ENCODE measurements at places on chromosomes 13 and 19. TPM values are rescaled to one million over a fixed set of nuclear protein-coding genes. Genes with fewer than 3 reads are reported as not detected.

MAP3K10 gene
- total RNA-seq = 25.8 TPM

DNA sequence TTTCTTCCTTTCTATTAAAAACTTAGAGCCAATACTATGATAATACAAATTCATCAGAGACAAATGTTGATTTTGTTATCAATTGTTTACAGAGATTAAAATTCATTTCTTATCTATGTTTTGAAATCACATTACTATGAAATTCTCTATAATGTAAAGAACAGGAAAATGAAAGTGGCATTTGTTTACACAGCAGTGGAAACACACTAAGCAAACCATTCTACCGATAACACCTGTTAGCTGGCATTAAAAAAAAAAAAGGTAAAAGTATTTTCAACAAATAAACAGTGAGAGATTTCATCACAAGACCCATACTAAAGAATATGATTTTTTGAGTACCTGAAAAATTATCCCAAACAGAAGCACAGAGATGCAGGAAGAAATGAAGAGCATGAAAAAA is 4.8 kb upstream of the CCDC70 start:
- DNase-seq = no peak

- no peak for DNase-seq
Observed at GRCh38 chr13:26370553-26370952, 116.6 kb downstream of the CDK8 start.

DNA sequence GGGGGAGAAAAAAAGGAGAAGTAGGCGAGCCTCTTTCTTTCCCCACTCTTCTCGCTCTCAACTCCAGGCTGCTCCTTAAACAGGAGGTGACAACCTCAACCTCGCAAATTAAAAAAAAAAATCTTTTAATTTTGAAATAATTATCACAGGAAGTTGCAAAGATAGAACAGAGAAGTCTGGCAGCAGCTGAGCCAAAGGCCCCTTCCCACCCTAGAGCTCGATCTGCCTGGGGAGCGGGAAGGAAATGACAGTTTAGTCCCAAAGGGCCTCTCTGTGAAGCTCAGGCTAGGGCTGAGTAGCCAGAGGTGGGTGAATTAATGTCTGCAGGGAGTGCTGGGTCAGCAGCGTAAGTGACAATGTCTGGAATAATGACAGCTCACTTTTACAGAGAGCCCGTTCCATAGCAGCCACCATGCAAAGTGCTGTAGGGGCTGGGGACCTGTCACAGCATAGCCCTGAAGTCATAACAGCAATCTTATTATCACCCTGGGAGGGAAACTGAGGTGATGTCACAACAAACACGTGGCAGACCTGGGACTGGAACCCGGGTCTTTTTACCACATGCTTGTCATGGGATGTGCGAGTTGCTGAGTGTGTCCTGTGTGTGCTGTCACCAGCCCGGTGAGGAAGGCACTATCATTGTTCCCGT is 8.8 kb upstream of the CD22 start:
- DNase-seq = no peak

GRCh38 chr13:76982061-76982460 is 9.8 kb upstream of the CLN5 start:
- no peak for DNase-seq

SRRM5 gene
- 0.52 TPM for total RNA-seq

GRCh38 chr19:10104130-10104513 is 1.6 kb upstream of the ANGPTL6 start:
- no peak for DNase-seq

ACER1 gene
- 0.14 TPM for total RNA-seq

GRCh38 chr19:16778796-16779411 is 50.3 kb upstream of the SIN3B start:
- DNase-seq = peak; percentile 17

DNA sequence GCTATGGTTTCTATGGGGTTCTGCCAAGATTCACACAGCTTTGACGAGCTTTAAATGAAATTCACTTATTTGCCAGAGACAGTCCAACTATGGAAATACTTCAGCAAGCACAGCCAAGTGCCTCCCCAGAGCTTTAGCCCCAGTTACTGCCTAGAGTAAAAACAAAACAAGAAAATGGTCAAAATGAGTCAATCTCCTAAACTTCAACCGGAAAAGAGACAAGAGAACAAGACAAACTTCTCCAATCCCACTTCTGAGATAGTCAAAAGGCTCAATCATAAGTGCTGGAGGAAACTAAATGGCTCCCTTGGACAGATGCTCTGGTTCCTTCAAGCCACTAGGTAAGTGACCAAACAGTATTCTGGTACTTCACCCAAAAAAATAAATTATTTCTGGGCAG is 65.8 kb downstream of the KATNAL1 start:
- no peak for DNase-seq

ZNF441 gene
- total RNA-seq = 6.6 TPM

- DNase-seq = no peak
Observed at GRCh38 chr19:29524201-29524911, 1.4 kb upstream of the VSTM2B start.

- DNase-seq = no peak
Observed at GRCh38 chr13:58080806-58081205, 449.3 kb downstream of the PCDH17 start.

DNA sequence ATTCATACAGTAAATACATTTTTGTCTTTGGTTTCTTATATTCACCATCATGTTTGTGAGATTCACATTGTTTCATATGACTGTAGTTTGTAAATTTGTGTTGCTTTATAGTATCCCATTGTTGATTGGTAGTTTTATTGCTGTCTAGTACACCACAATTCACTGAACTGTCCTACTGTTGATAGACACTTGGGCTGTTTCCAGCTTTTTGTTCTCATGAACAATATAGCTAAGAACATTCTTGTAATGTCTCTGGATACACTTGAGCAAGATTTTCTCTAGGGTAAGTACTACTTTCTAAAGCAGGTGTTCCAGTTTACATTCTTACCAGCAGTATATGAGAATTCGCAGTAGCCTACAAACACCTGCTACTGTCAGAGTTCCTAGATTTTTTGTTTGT is 37.8 kb downstream of the SKA3 start:
- no peak for DNase-seq

DNA sequence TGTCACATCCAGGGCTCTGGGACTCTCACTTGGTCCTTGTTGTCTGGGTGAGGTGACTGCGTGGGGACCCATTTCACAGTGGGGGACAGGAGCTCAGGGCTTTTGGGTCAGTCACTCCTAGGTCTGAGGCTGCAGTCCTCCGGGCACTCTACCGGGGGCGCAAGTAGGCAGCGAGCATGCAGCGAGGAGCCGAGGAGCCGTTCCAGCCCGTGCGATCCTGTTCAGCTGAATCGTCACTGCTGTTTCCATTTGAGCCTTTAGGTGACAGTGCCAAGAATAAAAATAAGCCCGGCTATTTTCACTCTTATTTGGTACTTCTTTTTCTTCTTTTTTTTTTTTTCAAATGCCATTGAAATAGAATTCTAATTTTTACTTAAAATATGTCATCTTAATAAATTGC is 126.5 kb downstream of the ZNF536 start:
- no peak for DNase-seq

SKA3 gene
- total RNA-seq = 1.2 TPM

GRCh38 chr19:16554776-16555175 is 12.5 kb upstream of the CHERP start:
- DNase-seq = no peak

DNA sequence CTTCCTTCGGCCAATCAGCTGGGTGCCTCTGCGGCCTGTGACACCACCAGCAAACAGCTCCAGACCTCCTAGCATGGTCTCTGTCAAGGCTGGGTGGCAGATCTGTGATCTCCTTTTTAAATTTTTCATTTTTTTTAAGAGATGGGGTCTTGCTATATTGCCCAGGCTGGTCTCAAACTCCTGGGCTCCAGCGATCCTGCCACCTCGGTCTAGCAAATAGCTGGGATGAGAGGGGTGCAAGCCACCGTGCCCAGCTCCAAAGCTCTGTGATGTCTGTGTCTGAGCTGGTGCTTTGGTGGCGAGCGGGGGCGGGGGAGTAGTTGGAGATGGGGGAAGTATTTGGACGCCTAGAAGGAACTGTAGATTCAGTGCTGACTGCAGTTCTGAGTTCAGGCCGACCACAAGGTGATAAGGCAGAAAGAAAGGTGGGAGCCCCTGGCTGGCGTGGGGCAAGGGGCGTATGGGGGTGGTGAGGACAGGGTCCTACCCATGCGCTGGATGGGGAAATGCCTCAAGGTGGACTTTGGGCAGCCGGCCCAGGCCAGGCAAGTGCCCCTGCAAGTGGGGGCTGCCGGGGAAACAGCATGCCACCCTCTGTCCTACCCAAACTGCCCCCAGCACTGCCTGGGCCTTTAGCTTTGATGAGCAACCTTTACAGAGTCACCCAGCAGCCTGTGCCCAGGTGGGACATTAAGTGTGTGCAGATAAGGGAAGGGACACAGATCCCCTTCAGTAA is 5.5 kb downstream of the DPP9 start:
- no peak for DNase-seq

VSTM2B gene
- 0.17 TPM for total RNA-seq

DNA sequence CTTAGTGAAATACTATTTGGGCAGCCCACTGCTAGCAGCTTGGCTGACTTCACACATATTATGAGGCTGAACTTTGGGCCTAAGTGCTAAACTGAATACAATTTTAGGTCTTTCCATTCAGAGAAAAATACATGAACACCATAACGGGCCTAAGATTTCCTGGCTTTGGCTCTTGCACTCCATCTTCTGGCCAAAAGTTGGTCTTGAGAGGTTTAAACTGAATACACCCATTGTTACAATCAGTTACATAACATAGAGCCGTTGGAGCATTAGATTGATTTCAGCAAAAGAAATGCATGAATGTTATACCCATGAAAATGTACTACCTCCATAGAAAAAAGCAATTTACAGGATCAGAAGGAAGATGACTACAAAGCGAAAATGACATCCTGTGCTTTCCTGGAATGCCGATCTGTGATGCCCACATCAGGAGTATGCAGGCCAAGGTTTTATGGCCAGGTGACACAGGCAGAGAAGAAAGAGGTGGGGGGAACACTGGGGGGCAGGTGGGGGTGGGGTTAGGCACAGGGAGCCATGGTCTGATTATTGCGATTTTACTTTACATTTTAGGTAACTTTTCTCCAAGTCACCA is 11.1 kb upstream of the SHISA2 start:
- DNase-seq = peak; percentile 53

DNA sequence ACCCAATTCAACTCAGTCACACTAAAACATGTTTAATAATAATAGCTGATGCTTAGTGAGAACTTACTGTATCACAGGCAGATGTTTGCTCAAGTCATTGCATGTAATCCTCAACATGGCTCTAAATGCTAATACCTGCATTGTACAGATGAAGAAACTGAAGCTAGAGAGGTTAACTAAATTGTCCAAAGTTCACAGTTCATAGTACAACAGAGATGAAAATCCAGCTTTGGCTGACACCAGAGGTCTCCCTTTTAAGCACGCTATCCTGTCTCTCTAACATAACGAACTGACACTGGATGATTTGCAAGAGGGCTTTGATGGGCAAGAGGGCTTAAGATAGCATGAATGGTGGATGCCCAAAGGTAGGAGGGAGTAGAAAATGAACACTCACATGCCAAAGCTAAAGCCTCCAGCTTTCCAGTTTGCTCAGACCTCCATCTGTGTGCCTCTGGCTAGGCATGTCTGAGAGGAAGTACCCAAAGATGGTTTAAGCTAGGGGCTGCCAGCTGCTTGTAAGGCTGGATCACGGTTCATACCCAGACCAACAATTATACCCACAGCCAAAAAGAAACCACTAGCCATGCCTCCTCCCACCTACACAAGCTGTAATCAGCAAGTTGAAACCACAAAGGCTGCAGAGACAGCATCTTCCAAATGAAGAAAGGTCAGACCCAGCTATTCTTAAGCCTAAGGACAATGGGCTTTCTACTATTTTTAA is 196.9 kb upstream of the UBL3 start:
- DNase-seq = no peak

- DNase-seq = no peak
Observed at GRCh38 chr13:50670272-50670671, 173.2 kb downstream of the DLEU7 start.

Data from mucosa of gallbladder (tissue), 1 donor.